ENCODE measurements at places on chromosomes 13 and 19.

DNA sequence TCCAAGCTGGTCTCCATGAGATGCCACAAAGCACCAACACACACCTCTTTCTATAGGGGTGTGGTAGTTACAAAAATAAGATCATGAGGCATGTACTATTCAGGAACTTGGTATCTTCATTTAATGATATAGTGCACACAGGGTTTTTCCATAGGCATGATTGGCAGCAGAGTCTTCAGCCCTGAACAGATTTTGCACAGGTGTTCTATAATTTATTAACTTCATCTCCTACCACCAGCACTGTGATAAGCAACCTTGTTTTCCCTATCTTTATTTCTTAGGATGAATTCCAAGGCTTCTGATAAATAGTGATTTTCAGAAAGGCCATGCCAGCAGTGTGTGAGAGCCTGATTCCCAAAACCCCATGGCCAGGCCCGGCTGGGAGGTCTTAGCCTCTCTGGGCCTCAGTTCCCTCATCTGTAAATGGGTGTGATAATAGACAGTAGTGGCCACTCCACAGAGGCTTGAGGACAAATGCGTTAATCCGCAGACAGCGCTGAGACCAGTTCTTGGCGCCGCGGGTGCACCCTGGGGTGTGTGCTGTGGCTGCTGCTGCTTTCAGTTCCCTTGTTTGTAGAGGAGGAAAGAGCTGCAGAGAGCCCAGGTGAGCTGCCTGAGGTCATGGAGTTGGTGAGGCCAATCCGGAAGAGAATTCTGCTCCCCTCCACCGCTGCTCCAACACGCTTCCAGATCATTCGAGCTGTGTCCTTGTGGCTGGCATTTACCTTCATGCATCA is 33.1 kb downstream of the DHRS12 start:
- DNase-seq, result no peak

GRCh38 chr13:25147638-25148401 is 24.3 kb downstream of the AMER2 start:
- no peak for DNase-seq

DNA sequence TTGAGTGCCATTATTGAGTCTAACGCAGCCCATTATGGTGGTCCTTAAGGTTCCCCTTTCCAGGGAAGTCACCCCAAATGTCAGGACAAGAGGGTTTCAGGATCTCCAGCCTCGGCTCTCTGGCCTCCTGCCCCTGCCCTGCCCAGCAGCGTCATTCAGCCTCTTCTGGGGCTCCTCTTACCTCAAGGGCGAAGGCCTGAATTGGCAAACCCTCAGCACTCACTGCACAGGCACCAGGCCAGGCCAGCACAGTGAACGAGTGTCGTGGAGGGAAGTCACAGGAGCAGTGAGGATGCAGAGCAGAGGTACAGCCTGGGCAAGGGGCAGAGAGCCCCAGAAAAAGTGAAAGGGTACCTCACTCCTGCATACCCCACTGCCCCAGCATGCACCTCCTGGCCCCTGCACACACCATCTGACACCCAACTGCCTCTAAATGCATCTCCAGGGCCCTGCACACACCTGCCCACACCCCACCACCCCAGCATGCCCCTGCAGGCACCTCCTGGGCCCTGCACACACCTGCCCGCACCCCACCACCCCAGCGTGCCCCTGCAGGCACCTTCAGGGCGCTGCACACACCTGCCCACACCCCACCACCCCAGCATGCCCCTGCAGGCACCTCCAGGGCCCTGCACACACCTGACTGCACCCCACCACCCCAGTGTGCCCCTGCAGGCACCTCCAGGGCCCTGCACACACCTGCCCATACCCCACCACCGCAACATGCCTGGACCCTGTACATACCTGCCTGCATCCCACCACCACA is 19.8 kb downstream of the SLC25A42 start:
- DNase-seq, result no peak

DNA sequence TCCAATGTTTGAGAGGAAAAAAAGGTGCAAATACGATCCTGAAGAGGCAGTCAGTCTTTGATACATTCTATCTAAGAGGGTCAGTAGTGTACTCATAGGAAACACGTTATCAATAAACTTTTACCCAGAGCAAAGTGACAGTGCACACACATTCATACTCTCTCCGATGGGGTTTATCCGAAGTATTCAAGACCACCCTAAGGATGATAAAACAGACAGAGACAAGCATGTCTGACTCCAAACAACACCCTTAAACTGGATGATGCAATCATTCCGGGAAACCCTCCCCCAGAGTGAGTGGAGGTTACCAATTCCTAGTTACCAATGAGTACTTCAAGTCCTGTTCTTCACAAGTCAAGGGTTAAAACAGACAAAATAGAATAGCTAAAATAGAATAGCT is 79.1 kb downstream of the DNAJC3 start:
- DNase-seq, result no peak

DNA sequence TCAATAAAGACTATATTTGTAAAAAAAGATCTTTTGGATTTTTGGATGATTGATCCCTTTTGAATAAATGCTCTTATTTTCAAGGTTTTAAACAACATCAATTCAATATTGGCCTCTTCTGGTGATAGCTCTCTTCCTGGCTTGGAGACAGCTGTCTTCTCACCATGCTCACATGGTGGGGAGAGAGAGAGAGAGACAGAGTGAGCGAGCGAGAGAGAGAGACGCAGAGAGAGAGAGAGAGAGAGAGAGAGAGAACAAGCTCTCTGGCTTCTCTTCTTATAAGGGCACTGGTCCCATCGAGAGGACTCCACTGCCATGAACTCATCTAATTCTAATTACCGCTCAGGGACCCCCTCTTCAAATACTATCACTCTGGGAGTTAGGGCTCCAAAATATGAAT is 32.1 kb upstream of the FARP1 start:
- DNase-seq, result no peak

DNA sequence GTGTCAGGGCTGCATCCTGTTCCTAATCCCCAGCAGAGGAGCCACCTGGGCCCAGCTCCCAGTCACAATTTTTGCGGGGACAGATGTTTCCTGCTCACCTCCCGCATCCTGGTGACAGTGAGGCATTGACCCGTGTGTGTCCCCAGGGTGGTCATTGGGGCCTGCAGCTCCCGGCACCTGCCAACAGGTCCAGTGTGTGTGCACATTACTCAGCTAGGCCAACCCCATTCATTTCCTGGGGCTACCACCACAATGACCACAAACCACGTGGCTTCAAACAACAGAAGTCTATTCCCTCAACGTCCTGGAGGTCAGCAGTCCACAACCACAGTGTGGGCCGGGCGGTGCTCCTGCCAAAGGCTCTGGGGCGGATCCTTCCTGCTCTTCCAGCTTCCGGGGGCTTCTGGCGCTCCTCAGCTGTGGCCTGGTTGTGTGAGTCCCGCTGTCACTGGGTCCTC is 11.9 kb upstream of the F2RL3 start:
- no peak for DNase-seq

DNA sequence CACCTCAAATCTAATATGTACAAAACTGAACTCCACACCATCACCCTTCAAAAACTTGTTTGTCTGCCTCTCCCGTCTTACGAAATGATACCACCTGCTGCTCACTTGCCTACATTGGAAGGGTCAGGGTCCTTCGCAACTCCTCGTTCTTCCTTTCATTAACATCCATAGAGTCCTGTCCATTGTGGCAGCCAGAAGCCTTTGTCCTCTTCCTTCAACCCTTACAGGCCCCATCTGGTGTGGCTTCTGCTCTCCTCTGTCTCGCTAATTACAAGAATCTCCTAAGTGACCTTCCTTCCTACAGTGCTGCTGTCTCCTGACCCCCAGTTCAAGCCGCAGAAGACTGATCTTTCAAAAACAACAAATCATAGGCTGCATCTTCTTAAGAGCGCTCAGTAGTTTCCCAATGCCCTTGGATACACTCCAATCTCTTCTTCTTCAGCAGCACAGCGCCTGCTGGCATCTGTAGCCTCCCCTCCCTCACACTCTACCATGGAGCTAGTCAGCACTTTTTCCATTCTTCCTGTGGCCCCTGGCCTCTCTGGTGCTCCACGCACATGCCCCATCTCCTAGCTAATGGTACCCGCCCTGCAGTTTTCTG is 382.7 kb downstream of the LIG4 start:
- no peak for DNase-seq

GRCh38 chr19:35458731-35459391 is 10.8 kb downstream of the FFAR2 start:
- no peak for DNase-seq

DNA sequence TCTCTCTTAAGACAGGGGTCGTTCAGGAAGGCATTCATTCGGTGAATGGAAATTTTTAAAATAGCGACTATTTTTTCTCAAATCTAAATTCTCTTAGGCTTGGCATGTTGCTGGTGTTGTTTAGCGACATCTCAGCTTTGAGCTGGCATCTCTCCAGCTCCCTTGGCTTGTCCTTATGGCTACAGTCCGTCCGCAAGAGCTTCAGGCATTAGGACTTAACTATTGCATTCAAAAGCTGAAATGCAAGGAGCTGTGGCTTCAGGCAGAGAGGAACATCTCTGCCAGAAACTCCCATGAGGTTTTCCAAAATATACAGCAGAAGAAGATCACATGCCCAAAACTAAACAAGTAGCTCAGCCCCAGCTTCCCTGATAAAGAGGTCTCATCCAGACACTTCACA is 578.5 kb downstream of the EFNB2 start:
- DNase-seq, result no peak

DNA sequence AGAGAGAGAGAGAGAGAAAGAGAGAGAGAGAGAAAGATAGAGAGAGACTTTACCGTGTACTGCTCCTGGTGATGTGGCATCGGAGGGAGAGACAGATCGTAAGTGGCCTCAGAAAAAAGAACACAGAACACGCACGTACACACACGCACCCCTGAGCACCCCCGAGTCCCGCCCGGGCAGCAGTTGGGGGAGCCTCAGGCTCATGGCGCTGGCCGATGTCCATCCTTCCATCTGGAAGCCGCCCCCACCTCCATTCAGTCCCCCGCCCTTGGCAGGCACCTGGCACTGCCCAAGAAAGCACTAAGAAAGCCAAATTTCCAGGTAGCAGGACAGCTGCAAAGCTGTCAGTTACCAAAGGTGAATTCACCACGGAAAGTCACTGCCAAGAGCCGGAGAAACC is 116.9 kb downstream of the IER2 start:
- no peak for DNase-seq

DNA sequence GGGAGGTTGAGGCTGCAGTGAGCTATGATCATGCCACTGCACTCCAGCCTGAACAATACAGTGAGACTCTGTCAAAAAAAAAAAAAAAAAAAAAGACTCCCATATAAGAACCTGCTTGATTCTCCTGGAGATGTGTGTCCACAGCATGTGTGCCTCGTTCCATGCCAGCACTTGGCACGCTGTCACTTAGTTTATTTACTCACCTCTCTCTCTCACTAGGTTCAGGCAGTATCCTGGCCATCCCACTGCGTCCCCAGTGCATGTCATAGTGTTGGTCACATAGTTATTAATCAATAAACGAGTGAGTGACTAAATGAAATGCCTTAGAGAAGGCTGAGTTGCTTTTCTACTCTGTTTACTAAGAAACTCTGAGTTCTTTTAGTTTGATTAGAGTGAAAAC is 79.1 kb upstream of the GPR12 start:
- DNase-seq, result no peak
